ENCODE measurements at places on chromosomes 1 and 21.

DNA sequence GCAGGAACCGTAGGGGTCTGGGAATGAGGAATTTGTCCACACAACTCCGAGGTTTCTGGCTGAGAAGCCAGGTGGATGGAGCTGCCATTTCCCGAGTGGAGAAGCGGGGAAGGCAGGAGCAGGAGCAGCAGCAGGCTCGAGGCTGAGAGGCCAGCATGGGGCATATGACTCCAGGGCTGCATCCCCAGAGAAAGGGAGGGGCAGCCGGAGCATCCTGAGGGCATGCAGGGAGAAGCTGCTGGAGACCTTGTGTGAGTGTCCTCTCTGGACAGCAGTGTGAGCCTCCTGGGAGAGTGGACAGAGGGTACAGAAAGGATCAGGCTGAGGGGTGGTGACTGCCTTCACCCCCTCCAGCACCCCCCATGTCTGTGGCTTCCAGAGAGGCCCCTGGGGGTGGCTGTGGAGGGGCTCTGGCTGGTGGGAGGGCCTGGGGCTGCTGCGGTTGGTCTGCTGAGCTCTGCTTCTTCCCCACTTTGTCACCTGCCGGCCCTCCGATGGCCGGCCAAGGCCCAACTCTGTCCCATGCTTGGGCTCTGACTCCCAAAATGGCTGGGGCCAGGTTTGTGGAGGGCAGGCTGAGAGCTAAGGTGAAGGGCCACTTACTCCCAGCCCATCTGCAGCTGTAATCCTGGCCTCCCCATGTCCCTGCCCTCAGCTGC is 633.1 kb downstream of the MATN1 start:
- no peak for DNase-seq

DNA sequence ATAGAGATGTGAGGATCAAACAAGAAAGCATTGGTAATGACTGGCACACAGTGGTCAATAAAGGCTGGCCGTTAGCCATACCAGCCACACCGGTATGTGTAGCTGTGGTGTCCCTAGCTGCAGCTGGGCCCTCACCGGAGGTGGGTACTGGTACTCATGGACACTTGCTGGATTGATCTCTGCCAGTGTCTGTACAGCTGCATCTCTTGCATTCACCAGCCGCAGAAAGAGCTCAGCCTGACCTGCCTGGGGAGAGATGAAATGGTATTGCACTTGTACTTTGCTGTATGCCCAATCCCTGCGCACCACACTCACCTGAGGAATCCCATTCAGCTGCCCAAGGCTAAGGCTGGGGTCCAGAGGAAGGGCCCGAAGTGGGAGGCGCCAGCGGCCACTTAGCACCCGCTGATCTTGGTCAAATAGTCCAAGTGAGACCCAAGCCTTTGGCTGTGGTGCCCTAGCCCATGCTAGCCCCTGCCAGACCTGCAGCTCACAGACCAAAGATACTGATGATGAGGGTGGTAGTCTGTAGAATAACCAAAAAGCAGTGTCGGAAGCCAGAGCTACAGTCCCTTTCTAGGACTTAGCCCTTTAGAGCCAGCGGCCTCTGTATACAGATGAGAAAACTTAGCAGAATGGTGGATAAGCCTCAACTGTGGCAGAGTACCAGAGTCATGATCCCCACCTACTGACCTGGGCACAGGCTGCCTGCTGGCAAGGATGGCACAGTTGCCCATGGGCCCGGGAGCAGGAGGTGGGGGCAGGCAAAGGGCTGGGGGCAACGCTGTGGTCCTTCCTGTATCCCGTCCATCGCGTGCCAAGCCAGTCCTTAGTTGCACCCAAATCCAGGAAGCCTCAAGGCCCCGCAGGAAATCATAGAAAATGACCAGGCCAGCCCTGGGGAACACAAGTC is 3.0 kb downstream of the CCDC17 start:
- DNase-seq = no peak

DNA sequence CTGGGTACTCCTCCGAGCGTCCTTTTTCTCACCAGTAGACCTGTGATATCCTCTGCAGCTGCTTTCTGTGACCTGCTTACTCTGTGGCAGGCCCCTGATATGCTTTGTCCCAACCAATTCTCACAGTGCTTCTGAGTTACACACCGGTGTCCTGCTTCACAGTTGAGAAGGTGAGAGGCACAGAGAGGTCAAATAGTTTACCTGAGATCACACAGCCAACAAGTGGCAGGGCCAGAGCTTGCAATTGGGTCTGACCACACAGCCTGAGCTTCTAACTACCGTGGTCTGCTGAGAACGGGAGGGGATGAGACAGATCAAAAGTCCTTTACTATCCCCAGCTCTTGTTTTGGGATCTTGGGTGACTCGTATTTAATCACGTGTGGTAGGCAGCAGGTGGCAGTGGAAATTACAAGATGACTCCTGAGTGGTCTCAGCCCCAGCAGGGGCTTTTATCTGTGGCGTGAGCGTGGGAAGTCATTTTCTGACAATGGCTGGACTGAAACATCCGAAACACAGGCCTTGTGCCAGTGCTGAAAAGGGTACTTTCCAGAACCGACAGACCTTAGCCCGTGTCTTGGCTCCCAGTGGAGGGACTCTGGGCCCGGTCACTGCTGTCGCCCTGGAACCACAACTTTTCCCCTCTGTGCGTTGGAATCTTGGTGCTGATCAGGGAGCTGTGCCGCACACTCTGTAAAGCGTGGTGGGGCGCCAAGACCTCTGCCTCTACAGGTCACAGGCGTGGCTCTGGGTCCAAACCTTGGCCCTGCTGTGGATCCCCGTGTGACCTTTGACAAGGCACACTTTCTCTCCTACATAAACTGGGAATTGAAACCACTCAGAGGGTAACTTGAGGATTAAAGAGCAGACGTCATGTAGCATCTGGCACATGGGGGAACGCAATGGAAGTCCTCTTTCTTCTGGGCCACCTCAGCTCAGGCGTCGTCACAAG is 11.9 kb downstream of the THEMIS2 start:
- no peak for DNase-seq

- DNase-seq = no peak
These were observed 41.7 kb upstream of the PTCH2 start for GRCh38 chr1:44884746-44885145.

- no peak for DNase-seq
These were observed 2095.1 kb downstream of the NCAM2 start for GRCh38 chr21:23093259-23093658.

- DNase-seq = no peak
These were observed 50.0 kb downstream of the BEND5 start for GRCh38 chr1:48726557-48727215.

DNA sequence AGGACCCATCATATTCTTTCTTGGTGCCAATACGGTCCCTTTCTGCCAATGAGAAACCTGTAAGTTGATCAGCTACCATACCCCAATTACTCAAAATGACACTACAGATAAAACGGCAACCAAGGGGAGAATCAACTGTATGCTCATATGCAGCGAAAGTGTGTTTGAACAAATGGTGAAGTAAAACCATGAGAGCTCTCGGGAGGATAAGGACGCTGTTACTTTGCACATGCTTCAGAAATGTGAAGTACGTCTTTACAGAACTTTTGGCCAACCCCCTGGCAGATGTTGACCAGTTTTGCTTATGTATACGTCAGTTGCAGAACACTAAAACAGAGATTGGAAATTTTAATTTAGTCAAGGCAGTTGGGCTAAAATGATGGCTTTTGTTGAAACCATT is 79.6 kb downstream of the PROX1 start:
- no peak for DNase-seq

DNA sequence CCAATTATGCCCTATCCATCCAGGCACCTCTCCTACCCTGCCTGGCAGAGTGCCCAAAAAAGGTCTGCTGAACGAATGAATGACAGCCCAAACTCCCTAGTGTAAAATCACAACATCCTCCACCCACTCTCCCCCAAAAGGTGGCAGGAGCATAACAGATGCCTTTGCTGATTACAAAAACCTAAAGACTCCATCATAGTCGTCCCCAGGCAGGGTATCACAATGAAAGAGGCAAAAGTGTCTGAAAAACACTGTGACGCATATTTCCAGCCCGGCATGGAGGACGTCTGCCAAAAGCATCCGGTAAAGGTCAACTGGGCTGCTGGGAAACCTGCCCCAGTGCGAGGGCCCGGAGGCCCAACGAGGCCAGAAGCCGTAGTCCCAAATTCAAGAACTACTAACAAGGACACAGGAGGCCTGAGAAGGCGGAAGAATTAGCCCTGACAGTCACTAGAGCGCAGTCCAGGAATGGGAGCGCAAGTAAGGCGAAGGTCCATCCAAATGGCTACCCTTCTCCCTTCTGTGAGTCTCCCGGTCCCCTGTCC is 576 bp downstream of the SMIM12 start:
- DNase-seq = no peak

DNA sequence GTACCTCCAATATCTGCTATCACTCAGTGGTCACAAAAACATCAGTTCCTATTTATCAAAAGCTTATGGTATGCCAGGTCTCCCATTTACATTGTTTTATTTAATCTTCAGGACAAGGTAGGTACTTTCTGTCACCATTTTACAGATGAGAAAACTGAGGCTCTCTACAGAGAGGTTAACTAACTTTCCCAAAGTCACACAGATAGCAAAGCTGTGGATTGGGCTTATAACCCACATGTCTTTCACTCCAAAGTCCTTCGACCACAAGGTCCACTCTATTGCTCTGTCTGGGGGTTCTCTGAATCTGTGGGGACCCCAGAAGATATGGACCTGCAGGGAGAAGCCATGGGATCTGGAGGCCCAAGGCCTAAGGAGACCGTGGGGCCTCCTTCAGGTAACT is 26.6 kb upstream of the EPS8L3 start:
- DNase-seq = no peak

DNA sequence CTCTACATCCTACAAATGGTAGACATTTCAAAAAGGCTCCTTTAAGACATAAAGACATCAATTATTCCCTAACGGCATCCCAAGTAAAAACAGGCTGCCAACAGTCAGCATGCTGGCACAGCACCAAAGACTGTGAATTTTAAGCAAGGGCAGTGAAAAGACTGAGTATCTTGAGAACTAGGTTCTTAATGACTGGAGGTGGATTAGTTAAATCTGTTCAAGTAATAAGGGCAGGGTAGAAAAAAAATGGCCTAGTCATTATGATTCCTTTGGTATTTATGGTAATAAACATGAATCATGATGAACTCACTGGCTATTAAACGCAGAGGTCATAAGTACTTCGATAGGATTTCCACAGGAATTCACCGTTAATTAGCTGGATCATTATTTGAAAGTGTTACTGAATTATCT is 75.2 kb downstream of the KIFAP3 start:
- DNase-seq = no peak

GRCh38 chr1:224492015-224492414 is 57.4 kb upstream of the WDR26 start:
- DNase-seq = no peak
